ENCODE measurements at places on chromosomes 2 and 18.

DNA sequence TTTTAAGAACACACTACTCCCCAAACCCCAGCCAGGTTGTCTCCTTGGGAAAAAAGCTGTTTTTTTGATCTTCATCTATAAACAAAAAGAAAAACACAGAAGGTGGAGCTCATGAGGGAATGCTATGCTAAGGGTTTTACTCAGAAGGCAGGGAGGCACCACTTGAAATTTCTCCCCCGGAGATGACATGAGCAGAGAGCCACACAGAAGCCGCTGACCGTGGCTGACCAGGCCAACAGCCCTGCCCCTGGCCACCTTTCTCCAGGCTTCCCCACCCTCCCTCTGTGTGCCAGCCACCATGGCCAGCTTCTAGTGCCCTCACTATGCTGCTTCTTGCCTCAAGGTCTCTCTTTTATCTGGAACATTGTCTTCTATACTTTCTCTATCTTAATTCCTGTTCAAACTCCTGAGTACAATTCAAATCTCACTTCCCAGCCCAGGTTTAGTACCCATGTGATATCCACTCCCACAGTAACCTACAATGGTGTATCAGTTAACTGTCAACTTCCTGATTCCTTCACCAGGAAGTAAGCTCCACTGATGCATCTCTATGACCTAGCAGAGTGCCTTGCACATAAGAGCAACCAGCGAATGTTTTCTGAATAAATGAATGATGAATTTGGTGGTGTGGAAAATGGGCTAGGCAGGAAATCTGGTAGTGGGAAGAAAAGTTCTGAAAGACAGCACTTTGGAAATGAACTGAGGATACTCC lies 15.3 kb downstream of the LAPTM4A start:
- no peak overlapping the region for H3K4me3 ChIP-seq
- H3K27ac ChIP-seq: no peak overlapping the region
- no peaks in the 10 kb centered on the region for H3K4me1 ChIP-seq
- H3K36me3 ChIP-seq: peaks cover 38% of the 10 kb centered on the region
- no peak for DNase-seq

GRCh38 chr18:13416208-13416607 lies 197.6 kb downstream of the LDLRAD4 start:
- DNase-seq: no peak
- H3K36me3 ChIP-seq: no peaks in the 10 kb centered on the region
- H3K27me3 ChIP-seq: no peaks in the 10 kb centered on the region
- H3K4me3 ChIP-seq: no peak overlapping the region

DNA sequence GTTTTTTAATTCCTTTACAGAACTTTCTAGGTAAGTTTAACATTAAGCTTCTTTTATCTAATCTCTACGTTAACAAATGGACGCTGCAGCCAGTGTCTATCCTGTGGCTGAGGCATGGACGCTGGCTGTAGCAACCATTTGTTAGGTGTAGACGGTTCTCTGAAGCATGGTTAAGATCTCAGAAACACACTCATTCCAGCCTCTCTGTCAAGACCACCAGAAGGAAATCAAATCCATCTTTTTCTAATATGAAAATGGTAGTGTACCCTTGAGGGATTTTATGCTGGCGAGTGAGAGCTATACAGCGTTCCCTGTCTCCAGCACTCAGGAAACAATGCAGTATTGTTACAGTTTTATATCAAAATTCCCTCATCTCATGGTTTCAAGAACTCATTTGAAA lies 78.0 kb downstream of the DTNB start:
- no peak overlapping the region for H3K4me3 ChIP-seq
- no peak overlapping the region for H3K27ac ChIP-seq
- no peak for DNase-seq
- H3K27me3 ChIP-seq: no peaks in the 10 kb centered on the region
- no peaks in the 10 kb centered on the region for H3K4me1 ChIP-seq

DNA sequence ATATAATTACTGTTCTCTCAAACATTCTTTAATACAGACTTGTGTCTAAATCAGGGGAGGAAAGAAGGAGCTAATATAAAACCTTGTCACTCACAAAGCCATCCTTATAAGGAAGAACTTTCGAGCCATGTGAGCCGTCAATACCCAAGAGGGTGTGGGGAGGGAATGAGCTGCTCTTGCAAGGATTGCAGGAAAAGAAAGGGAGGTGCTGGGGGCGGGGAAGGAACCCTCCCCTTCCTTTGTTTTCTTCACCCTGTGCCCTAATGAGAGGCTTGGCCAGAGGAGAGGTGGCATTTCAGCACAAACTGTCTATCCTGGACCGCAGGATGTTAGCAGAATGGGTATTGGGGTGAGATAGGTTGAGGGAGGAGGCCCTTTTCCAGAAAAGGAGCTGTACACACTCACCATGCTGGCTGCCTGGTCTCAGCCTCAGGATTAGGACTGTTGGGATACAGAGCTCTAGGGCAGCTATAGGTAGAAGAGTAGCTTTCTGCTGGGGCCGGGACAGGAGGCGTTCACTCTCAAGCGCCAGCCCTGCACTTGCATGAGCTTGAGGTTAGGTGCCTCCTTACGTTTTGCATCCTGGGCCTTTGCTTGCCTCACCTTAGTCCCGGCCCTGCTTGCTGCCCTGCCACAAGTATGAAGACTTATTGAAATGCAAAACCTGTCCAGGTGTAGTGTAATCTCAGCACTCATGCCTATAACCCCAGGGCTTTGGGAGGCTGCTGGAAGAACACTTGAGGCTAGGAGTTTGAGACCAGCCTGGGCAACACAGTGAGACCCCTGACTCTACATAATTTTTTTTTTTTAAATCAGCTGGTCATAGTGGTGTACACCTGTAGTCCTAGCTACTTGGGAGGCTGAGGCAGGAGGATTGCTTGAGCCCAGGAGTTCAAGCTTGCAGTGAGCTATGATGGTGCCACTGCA lies 190.5 kb downstream of the LOXHD1 start:
- no peaks in the 10 kb centered on the region for H3K36me3 ChIP-seq
- H3K4me3 ChIP-seq: no peak overlapping the region
- DNase-seq: no peak
- H3K27me3 ChIP-seq: no peaks in the 10 kb centered on the region
- no peak overlapping the region for H3K27ac ChIP-seq
- H3K4me1 ChIP-seq: no peaks in the 10 kb centered on the region

DNA sequence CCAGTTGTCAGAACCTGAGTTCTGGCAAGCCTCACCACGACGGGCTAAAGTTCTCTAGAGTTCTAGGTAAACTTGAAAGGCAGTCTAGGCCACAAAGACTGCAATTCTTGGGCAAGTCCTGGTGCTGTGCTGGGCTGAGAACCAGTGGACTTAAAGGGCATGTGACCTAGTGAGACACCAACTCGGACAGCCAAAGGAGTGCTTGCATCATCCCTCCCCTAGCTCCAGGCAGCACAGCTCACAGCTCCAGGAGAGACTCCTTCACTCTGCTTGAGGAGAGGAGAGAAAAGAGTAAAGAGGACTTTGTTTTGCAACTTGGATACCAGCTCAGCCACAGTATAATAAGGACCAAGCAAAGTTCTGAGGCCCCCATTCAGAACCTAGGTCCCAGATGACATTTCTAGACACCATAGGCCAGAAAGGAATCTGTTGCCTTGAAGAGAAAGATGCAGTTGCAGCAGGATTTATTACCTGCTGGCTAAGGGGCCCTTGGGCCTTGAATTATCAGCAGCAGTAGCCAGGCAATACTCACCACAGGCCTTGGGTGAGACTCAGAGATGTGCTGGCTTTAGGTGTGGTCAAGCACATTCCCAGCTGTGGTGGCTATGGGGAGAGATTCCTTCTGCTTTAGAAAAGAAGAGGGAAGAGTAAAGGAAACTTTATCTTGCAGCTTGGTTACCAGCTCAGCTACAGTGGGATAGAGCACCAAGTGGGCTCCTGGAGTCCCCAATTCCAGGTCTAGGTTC lies 51.8 kb downstream of the UPP2 start:
- no peaks in the 10 kb centered on the region for H3K4me1 ChIP-seq
- no peaks in the 10 kb centered on the region for H3K36me3 ChIP-seq
- H3K4me3 ChIP-seq: no peak overlapping the region
- H3K27ac ChIP-seq: no peak overlapping the region
- DNase-seq: no peak
- H3K27me3 ChIP-seq: no peaks in the 10 kb centered on the region

DNA sequence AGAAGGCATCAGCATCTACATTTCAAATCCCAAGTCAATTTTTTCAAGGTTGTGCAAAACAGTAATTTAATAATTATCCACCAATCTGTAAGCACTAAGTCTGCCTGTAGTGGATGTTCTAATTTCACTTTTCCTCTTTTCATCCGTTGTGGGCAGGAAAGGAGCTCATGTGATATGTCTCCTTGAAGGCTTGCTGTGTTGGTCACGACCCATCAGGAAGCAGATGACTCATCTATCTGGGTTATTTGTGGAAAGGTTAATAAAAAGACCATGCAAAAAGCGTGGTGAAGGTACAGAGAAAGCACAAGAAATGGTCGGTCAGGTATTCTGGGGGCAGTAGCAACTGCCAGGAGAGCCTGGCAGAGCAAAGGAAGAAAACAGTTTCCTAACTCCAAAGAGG lies 476.7 kb upstream of the RAB6C start:
- no peak for DNase-seq
- no peaks in the 10 kb centered on the region for H3K36me3 ChIP-seq
- H3K27ac ChIP-seq: no peak overlapping the region
- no peak overlapping the region for H3K4me3 ChIP-seq
- H3K4me1 ChIP-seq: no peaks in the 10 kb centered on the region

DNA sequence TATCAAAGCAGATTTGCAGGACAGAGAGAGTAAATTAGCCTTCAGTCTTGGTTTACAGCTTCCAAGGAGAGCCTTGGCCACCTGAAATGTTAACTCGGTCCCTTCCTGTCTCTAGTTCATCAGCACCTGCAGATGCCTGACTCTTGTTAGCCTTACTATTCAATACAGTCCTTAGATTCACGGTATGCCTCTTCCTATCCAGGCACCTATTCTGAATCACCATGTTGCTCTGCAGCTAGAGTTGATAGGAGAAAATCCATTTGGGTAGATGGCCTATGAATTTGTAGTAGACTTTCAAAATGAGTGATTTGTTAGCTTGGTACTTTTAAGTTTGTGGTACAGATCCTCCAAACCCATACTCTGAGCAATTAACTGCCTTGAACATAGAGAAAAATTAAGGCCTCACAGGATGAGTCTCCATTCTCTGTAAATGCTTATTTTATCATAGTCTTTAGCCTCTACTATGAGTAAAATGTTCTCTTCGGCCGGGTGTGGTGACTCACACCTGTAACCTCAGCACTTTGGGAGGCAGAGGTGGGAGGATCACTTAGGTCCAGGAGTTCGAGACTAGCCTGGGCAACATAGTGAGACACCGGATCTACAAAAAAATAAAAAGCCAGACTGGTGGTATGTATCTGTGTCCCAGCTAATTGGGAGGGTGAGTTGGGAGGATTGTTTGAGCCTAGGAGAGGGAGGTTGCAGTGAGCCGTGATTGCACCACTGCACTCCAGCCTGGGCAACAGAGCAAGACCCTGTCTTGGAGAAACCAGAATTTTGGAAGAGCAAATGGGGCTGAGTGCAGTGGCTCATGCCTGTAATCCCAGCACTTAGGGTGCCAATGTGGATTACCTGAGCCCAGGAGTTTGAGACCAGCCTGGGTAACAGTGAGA lies 32.9 kb downstream of the PTCD3 start:
- no peaks in the 10 kb centered on the region for H3K27me3 ChIP-seq

DNA sequence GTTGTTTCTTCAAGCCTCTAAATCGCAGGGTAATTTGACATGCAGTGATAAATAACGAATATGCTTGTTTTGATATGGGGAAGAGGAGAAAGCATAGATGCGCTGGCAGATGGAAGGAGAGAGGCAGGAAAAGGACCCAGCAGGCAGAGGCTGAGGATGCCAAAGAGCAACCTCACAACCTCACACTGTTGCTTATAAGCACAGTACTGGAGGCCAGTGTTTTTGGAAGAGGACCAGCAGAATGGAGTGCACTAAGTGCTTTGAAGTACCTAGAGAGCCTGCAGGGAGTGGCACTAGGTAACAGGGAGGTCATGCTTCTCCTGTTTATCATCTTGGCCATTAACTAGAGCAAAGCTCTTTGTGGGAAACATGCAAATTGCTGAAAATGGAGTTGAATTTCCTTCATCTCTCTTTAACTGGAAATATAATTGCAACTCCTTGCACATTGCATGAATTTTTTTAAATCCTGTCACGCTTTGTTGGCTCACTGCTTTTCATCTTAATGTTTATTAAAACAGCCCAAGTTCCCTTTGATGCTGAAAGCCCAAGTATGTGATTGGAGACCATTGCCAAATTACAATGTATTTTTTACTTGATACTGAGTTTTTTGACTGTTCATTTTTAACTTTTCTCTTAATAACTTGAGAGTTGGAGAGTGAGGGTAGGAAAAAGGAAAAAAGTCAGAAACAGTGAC lies 236.4 kb downstream of the LRRTM1 start:
- H3K4me3 ChIP-seq: no peak overlapping the region
- no peak overlapping the region for H3K27ac ChIP-seq
- DNase-seq: no peak
- no peaks in the 10 kb centered on the region for H3K36me3 ChIP-seq
- no peaks in the 10 kb centered on the region for H3K4me1 ChIP-seq
